Naive thymus-derived CD4-positive, alpha-beta T cell (primary cell): ENCODE measurements at places on chromosomes 1 and 21. TPM values are rescaled to one million over a fixed set of nuclear protein-coding genes. Genes with fewer than 3 reads are reported as not detected.

GRCh38 chr1:9101510-9102146, 27.3 kb downstream of the GPR157 start:
- no peaks in the 10 kb centered on the region for H3K36me3 ChIP-seq
- no peak overlapping the region for H3K27ac ChIP-seq
- no peak overlapping the region for H3K4me3 ChIP-seq
- H3K4me1 ChIP-seq, result no peaks in the 10 kb centered on the region

GRCh38 chr1:224579526-224579925, 36.6 kb upstream of the CNIH3 start:
- no peak for DNase-seq
- H3K4me3 ChIP-seq, result no peak overlapping the region
- H3K27me3 ChIP-seq, result no peaks in the 10 kb centered on the region
- no peaks in the 10 kb centered on the region for H3K36me3 ChIP-seq
- no peak overlapping the region for H3K27ac ChIP-seq
- H3K4me1 ChIP-seq, result no peaks in the 10 kb centered on the region

DNA sequence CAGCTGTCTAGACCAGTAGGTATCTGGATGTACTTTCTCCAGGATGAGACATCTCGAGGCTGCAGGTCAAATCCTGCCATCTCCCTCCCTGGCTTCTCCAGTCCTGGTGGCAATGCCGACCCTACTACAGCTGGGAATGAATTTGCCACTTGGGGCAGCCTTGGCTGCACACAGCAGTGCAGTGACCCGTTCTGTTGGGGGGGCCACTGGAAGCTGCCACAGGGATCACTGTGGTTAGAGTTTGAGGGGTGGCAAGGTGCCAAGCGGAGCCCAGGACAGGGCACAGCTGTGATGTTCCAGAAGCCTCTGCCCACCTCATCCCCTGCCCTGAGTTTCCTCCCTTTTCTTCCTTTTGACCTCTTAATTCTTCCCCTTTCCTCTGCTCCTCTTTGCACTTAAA, 17.1 kb downstream of the COL6A2 start:
- no peak overlapping the region for H3K27ac ChIP-seq
- H3K4me1 ChIP-seq, result no peaks in the 10 kb centered on the region
- no peaks in the 10 kb centered on the region for H3K36me3 ChIP-seq
- H3K4me3 ChIP-seq, result no peak overlapping the region
- no peaks in the 10 kb centered on the region for H3K27me3 ChIP-seq
- no peak for DNase-seq

Gene ZSWIM5
- 3.6 TPM for total RNA-seq

DNA sequence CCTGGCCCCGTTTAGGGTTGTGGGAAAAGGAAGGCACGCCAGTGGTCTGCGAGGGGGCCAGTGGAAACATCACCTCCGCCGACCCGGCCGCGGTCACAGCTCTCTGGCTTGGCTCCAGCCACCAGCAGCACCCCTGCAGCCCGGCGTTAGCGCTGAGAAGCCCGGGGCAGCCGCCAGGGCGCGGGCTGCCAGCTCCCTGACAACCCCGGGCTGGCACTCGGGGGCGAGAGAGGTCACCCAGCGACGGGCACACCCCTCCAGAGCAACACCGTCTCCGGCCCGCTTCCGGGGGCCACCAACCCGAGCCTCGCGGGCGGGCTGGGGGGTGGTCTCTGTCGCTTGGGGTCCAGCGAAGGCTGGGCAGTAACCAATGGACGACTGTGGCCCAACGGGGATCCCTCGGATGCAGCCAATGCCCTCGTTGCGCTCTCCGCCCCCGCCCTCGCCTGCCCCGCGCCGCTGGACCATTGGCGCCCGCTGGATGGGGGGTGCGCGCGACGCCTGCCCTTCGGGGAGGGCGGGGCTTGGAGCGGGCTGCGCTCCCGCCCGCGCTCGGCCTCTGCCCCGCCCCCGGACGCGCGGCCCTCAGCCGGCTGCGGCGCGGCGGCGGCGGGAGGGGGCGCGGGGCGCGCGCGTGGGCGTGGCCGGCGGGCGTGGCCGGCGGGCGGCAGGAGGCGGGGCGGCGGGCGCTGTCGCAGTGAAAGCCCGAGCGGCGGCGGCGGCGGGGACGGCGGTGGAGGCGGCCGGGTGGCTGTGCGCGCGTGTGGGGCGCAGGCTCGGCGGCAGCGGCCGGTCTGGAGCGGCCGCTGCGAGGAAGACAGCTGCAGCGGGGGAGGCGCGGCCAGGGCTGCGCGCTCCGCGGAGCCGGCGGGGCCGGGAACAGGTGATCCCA, at the start of gene MAN1C1:
MAN1C1 (plus strand) TSS at position 697 of the 892 bp plus-strand sequence. CDS start 1,007 bp downstream, outside the sequence.
- H3K36me3 ChIP-seq, result no peaks in the 10 kb centered on the region
- H3K4me3 ChIP-seq, result peak within 1 kb of the TSS; percentile 76
- H3K27me3 ChIP-seq, result no peaks in the 10 kb centered on the region
- H3K4me1 ChIP-seq, result peaks cover 13% of the 10 kb centered on the region
